ENCODE measurements at places on chromosomes 16 and 17.

GRCh38 chr17:28912281-28912937, 9.5 kb upstream of the DHRS13 start:
- DNase-seq, result no peak

GRCh38 chr17:38464251-38464722, 36.0 kb downstream of the ARHGAP23 start:
- DNase-seq, result no peak

- DNase-seq, result no peak
Observed at GRCh38 chr17:13646411-13646810, 44.7 kb upstream of the HS3ST3A1 start.

DNA sequence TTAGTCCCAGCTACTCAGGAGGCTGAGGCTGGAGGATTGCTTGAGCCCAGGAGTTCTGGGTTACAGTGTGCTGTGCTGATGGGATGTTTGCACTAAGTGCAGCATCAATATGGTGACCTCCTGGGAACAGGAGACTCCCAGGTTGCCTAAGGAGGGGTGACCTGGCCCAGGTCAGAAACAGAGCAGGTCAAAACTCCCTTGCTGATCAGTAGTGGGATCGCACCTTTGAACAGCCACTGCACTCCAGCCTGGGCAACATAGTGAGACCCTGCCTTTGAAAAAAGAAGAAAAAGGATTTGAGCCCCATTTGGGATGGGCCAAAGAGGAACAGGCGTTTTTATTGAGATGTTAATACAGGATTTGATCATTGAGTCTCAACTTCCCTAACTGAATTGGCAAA, 30.6 kb downstream of the CLUH start:
- no peak for DNase-seq
